ENCODE measurements at places on chromosomes 3 and 15. TPM values are rescaled to one million over a fixed set of nuclear protein-coding genes. Genes with fewer than 3 reads are reported as not detected.
A peak's percentile ranks its signal among the peaks of the same experiment; 100 is the strongest.

DNA sequence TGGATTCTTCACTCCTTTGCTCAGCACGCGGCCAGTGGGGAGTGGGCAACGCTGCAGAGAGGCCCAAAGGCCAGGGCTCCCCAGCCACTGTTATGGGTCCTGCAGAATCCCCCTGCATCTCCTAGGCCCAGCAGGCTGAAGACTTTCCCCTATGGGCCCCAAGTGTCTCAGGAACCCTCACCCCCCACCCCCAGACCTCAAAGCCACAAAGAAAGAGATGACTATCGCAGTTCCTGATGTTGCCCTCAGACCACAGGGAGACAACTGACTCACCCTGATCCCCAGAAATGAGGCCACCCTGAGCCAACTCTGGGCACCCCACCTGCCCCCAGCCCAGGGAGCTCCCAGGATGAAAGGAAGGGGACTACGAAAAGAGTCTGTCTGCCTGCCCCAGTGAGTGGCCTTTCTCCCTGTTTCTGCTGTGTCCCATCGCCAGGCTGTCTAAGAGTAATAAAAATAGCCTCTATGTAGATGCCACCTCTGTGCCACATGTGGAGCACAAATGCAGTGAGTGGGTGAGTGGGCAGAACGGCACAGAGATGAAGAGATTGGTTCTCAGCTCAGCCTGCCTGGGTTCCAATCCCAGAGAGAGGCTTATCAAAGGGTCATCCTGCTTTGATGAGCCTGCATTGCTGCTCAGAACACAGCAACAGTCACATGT is 283.0 kb downstream of the UACA start:
- no peak overlapping the region for H3K4me3 ChIP-seq
- no peaks in the 10 kb centered on the region for H3K36me3 ChIP-seq
- no peak for ATAC-seq
- no peaks in the 10 kb centered on the region for H3K4me1 ChIP-seq

DNA sequence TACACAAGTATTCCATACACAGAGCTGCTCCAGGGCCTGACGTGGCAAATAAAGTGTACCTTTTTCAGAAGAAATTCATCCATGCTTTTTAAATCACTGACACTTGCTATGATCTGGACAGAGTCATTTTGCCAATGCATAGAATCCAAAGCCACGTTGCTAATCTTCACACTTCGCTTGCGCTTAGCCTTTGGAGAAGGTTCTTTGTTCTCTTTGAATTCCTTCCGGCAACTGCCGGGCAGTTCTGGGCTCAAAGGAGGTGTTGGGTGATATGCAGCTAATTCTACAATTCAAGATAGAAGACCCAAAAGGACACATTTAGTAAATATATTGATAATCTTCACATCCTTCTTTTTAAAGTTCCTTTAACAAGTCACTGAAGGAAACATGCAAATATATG is 69.9 kb downstream of the NR2E3 start:
- no peaks in the 10 kb centered on the region for H3K4me1 ChIP-seq
- H3K36me3 ChIP-seq, result no peaks in the 10 kb centered on the region
- no peaks in the 10 kb centered on the region for H3K27me3 ChIP-seq
- H3K4me3 ChIP-seq, result no peak overlapping the region

- H3K27ac ChIP-seq, result no peak overlapping the region
- no peak overlapping the region for H3K4me3 ChIP-seq
- ATAC-seq, result no peak
- H3K4me1 ChIP-seq, result no peaks in the 10 kb centered on the region
Observed at GRCh38 chr3:101184111-101184510, 136.3 kb downstream of the IMPG2 start.

DNA sequence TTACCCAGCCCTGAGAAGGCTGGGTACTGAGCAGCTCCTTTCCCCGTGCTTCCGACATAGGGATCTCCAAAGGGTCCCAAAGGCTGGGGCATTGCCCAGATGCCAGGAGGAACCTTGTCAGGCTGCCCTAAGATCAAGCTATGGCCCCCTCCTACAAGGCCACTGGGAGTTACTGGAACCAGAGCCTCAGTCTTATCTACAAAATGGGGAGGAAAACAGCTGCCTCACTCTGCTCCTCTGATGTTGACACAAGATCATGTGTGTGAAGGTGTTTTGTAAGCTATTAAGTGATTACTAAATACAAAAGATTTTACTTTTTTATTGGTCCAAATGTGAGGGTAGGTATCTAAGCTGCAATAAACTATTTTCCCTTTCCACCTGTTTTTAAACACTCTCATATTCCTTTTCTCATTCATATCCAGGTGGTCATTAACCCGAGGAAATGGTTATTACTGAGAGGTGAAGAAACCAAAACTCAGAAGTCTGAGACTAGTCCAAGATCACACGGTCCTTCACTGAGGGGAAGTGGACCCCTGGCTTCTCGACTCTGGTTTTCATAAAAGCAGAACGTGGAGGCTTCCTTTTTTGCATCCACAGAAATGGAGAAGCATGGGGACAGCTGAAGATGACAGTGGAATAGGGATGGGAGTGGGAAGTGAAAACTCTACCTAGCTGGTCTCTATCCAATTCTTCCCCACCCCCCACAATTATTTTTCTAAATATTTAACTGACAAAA is 1.7 kb downstream of the ARPIN start:
- no peak overlapping the region for H3K27ac ChIP-seq
- no peaks in the 10 kb centered on the region for H3K27me3 ChIP-seq
- H3K36me3 ChIP-seq, result peaks cover 45% of the 10 kb centered on the region
- no peaks in the 10 kb centered on the region for H3K4me1 ChIP-seq

GRCh38 chr3:1783995-1784394 is 314.7 kb upstream of the CNTN4 start:
- no peak overlapping the region for H3K4me3 ChIP-seq
- H3K36me3 ChIP-seq, result no peaks in the 10 kb centered on the region
- no peaks in the 10 kb centered on the region for H3K4me1 ChIP-seq
- H3K27ac ChIP-seq, result no peak overlapping the region
- no peak for ATAC-seq
- no peaks in the 10 kb centered on the region for H3K27me3 ChIP-seq

GRCh38 chr3:53780171-53780570 is 66.0 kb downstream of the CHDH start:
- no peak for ATAC-seq
- peaks cover 9% of the 10 kb centered on the region for H3K4me1 ChIP-seq
- H3K4me3 ChIP-seq, result no peak overlapping the region

- H3K27me3 ChIP-seq, result no peaks in the 10 kb centered on the region
- no peak overlapping the region for H3K4me3 ChIP-seq
- ATAC-seq, result no peak
Observed at GRCh38 chr15:58340176-58340575, 91.6 kb upstream of the LIPC start.

GRCh38 chr15:42315521-42315920 is 42.3 kb upstream of the TMEM87A start:
- peaks cover 51% of the 10 kb centered on the region for H3K36me3 ChIP-seq
- no peak overlapping the region for H3K27ac ChIP-seq
- H3K27me3 ChIP-seq, result no peaks in the 10 kb centered on the region
- H3K4me1 ChIP-seq, result no peaks in the 10 kb centered on the region
- no peak for ATAC-seq

GRCh38 chr15:43514241-43515057 is 3.0 kb upstream of the MAP1A start:
- peaks cover 30% of the 10 kb centered on the region for H3K4me1 ChIP-seq
- no peak overlapping the region for H3K4me3 ChIP-seq
- no peaks in the 10 kb centered on the region for H3K27me3 ChIP-seq

GRCh38 chr3:158792709-158793108 is 9.1 kb upstream of the MFSD1 start:
- H3K4me1 ChIP-seq, result peaks cover 20% of the 10 kb centered on the region
- no peak overlapping the region for H3K4me3 ChIP-seq
- H3K27me3 ChIP-seq, result no peaks in the 10 kb centered on the region

DNA sequence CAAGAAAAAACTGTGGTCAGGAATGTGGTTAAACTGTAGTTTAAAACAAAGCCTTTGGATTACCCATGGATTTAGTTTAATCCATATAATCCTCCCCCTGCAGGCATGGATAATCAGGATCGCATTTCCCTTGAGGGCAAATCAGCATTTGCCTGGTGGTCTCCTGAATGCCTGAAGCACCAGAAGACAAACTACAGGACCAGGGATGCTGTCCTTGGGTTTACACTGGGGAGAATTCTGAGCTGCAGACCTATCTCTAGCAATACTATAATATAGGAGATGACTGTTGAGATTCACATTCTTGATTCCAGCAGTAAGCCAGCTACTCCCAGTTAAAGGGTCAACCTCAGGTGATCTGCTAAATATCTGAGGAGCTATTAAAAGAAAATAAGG is 10.6 kb downstream of the PIK3CB start:
- no peak overlapping the region for H3K4me3 ChIP-seq
- H3K27ac ChIP-seq, result no peak overlapping the region
- no peak for ATAC-seq
- H3K36me3 ChIP-seq, result no peaks in the 10 kb centered on the region
- H3K27me3 ChIP-seq, result no peaks in the 10 kb centered on the region
- H3K4me1 ChIP-seq, result no peaks in the 10 kb centered on the region

GRCh38 chr3:53773611-53774368 is 72.4 kb downstream of the CHDH start:
- H3K4me1 ChIP-seq, result no peaks in the 10 kb centered on the region
- no peaks in the 10 kb centered on the region for H3K36me3 ChIP-seq
- peak; percentile 67 for ATAC-seq
- H3K27me3 ChIP-seq, result peaks cover 10% of the 10 kb centered on the region
- H3K4me3 ChIP-seq, result no peak overlapping the region
- H3K27ac ChIP-seq, result no peak overlapping the region

DNA sequence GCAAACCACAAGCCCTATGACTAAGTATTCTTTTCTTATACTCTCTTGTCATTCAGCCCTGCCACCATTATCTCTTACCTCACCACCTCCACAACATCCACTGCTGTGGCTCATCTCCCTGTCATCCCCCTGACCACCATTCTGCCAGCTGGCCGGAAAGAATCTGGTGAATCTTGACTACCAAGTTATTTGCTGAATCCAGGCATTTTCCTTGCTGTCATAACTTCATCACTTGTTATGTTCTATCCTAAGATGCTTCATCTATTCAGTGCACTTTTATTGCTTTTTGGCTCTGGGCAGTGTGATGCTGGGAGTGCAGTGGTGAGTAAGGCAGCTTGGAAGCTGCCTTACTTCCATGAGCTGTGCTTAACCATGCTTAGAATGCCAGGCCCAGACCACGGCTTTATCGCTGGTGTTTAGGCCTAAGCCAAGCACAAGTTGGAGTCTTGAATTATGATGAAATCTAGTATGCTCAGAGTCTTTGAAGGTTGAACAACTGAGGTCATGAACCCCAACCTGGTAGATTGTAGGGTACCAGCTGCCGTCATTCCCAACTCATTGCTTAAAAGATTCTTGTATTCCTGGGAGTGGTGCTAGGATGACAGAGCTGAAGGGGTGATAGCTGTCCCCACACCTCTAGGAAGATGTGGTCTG is 27.0 kb upstream of the APH1B start:
- H3K27ac ChIP-seq, result no peak overlapping the region
- ATAC-seq, result no peak
- H3K4me3 ChIP-seq, result no peak overlapping the region
- peaks cover 13% of the 10 kb centered on the region for H3K4me1 ChIP-seq

DNA sequence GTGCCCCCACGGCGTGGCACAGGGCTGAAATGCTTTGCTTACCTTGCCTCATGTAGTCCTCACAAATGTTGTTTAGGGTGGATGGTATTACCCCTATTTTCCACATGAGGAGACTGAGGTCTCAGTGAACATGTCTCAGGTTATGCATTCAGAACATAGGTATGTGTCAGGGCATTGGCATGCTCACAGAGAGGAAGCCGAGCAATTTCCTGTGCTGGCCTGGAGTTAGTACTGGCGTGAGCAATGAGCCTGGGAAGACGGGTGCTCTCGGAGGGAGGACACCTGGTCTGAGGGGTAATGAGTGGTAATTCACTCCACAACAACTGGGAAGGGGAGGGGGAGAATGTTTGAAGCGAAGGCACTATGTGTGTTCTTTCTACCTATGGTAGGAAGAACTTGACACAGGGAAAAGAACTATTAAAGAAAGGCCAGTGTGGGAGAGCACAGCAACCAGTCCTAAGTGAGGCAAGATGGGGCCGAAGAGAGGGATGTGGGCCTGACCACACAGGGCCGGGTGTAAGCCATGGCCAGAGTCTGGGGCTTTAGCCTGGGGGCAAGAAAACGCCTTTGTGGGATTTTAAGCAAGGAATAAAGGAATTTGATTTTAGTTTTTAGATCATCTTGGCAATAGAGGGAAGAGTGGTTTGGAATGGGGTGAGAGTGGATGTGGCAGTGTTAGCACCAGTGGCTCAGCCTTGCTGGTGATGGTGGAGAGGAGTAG is 4.9 kb upstream of the FAM131A start:
- no peak for ATAC-seq
- H3K36me3 ChIP-seq, result peaks cover 3% of the 10 kb centered on the region
- H3K4me3 ChIP-seq, result no peak overlapping the region
- no peaks in the 10 kb centered on the region for H3K27me3 ChIP-seq

GRCh38 chr3:102715030-102715697 is 280.3 kb downstream of the ZPLD1 start:
- H3K4me1 ChIP-seq, result no peaks in the 10 kb centered on the region
- H3K36me3 ChIP-seq, result no peaks in the 10 kb centered on the region
- no peak for ATAC-seq
- no peak overlapping the region for H3K27ac ChIP-seq
- no peaks in the 10 kb centered on the region for H3K27me3 ChIP-seq

DNA sequence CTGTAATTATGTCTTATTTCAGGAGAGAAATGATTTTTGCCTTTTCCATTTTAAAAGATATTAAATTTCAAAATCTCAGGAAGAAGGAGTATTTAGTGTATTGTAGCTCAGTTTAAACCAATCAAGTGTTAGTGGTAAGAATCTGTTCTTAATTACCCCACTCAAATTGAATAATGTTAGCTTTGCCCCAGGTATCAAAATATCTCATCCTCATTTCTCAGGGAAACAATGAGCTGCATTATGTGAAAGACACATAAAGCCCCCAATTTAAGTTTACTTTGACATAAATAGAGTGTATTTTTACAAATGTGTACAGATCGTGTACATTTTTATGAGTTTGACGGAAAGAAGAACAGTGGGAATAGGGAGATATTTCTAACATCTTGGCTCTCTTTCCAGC is 317.4 kb upstream of the RARB start:
- H3K4me1 ChIP-seq, result no peaks in the 10 kb centered on the region
- no peak overlapping the region for H3K27ac ChIP-seq
- no peaks in the 10 kb centered on the region for H3K36me3 ChIP-seq
- H3K27me3 ChIP-seq, result no peaks in the 10 kb centered on the region
- H3K4me3 ChIP-seq, result no peak overlapping the region

GRCh38 chr3:61169621-61170251 is 81.5 kb downstream of the FHIT start:
- H3K27ac ChIP-seq, result no peak overlapping the region
- no peaks in the 10 kb centered on the region for H3K4me1 ChIP-seq
- no peak for ATAC-seq
- peaks cover 7% of the 10 kb centered on the region for H3K36me3 ChIP-seq
- no peaks in the 10 kb centered on the region for H3K27me3 ChIP-seq
- no peak overlapping the region for H3K4me3 ChIP-seq

The DCBLD2 gene
- 45.3 TPM for total RNA-seq

The THUMPD3 gene
- total RNA-seq, result 26.4 TPM

The ACTRT3 gene
- 4.0 TPM for total RNA-seq

The BNC1 gene
- total RNA-seq, result 0.27 TPM

The PLXNB1 gene
- 125 TPM for total RNA-seq

The KNG1 gene
- not detected for total RNA-seq

The ABHD6 gene
- 6.5 TPM for total RNA-seq

The LOXL1 gene
- 22.9 TPM for total RNA-seq

All from gastroesophageal sphincter (tissue), 4 donors.